CD4-positive, alpha-beta T cell treated with Interleukin-6 at 100 ng/mL for 8 hours (primary cell): ENCODE measurements at places on chromosomes 12 and 14.

DNA sequence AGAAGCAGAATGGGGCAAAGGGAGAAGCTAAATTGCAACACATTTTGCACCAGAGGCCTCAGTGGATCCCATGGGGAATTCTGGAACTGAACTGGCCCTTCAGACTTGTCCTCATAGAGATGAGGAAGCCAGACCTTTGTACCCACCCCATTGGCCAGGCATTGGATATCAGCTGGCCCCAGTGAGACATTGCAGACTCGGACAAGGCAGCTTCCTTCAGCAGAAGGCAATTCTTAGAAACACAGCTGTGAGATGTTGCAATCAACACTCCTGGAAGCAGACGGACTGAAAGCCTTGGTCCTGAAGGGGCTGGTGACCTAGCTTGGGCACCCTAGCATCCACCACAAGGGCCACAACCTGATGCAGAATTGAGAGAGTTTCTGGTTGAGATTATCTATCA lies 218.1 kb downstream of the MSRB3 start:
- DNase-seq: no peak

DNA sequence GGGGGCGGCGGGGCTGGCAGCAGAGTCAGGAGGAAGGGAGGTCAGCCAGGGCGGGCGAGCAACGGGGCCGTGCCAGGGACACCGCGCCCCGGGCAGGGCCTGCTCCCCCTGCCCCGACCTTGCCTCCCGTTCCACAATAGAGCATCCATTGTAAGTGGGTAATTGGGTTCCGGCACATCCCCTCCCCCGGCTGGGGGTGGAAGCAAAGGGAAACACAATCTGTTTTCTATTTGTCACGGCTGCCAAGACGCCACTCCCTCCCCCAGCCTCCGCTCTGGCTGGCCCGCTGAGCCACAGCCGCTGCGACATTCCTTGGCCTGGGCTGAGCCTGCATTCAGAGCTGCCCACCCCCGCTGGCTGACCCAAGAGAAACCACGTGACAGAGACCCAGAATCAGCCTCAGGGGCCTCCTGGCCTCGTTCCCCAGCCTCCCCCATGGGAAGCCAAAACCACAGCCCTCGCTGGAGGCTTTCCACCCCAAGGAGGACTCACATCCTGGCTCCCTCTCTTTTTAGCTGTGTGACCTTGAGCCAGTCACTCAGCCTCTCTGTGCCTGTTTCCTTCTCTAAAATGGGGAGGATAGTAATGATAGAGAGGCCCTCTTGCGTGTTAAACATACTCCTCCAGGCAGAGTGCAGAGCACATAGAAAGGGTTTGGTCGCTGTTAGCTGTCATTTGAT lies 117.6 kb downstream of the SCARB1 start:
- DNase-seq: no peak

- DNase-seq: no peak
Measured at GRCh38 chr14:90970167-90970600, 90.3 kb downstream of the RPS6KA5 start.

GRCh38 chr12:124379379-124379937 lies 84.6 kb downstream of the RFLNA start:
- no peak for DNase-seq

DNA sequence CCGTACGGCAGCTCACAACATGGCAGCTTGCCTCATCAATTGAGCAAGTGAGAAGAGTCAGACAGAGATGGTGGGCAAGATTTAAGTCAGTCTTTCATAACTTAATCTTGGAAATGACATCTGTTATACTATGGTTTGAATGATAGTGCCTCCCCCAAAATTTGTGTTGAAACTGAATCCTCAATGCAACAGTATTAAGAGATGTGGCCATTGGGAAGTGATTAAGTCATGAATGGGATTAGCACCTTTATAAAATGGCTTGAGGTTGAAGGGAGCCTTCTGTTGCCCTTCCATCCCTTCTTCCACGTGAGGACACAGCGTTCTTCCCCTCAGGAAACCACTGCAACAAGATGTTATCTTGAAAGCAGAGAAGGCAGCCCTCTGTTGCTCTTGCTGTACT lies 124.2 kb downstream of the C12orf75 start:
- DNase-seq: no peak

DNA sequence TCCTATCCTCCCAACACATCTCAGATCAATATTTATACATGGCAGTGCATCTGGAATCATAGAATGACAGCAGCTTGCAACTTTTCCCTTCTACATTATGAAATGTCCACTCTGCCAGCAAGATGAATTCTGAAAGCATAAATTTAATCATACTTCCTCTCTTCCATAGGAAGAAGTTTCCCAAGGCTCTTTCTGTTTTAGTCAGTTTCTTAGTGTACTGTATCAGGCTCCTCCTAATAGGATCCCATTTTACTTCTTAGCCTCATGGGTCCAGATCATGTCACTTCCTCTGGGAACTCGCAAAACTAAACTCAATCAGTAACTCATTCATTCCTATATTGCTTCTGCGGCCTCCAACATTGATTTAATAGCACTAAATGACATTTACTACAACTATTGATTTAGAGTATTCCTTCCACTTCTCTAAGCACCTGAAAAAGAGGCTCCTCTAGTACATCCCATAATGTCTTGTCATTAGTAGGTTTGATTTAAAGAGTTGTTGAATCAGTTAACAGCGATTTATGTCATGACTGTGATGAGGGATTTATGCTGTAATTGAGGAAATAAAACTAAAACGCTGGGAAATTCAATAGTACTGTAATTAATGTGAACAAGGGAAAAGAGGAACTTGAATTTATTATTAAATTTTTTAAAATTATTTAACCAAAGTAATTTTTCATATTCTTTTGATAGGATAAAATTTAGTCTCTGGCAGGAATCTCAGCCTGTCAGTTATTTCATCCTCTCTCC lies 4.0 kb downstream of the CLEC1A start:
- DNase-seq: no peak

DNA sequence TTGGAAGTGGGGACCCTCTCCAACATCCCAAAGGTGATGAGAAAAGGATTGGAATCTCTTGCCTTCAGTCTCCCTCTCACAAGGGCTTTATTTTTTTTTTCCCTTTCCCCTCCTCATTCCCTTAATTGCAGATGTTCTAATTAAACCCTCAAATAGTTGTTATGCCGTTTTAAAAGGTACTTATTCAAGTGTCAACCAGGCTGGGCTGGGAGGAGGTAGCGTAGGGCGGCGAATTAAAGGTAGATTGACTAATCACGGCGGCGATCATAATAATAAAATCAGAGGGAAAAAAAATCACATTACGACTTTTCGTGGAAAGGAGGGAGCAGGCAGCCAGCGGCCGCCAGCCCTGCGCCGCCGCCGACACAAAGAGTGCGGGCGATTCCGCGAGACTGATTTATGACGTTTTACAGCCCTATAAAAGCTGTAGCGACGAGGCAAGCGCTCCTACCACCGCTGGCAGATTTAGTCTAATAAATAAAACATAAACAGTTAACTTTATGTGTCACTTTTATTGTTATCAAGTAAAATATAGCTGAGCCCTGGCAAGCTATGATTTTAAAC lies 1.7 kb upstream of the HOXC4 start:
- no peak for DNase-seq

- DNase-seq: no peak
Measured at GRCh38 chr14:72982146-72982708, 44.7 kb downstream of the ZFYVE1 start.

DNA sequence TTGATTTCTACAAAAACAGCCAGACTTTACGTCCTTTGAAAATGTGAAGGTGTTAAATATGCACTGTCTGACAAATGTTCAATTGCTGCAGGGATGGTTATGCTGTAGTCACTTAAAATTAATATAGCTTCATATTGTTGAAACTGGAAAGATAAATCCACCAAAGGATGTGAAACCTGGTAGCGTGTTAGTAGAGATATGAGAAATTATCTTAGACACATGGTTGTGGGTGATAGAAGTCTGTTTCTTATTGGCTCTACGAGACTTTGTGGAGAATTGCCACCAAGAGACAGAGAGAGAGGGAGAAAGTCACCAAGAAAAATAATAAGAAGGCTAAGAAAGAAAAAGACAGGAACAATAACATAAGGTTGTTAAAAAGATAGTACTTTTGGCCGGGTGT lies 2.6 kb upstream of the CAPRIN2 start:
- no peak for DNase-seq

GRCh38 chr14:99246536-99247097 lies 25.4 kb downstream of the BCL11B start:
- peak; percentile 68 for DNase-seq

DNA sequence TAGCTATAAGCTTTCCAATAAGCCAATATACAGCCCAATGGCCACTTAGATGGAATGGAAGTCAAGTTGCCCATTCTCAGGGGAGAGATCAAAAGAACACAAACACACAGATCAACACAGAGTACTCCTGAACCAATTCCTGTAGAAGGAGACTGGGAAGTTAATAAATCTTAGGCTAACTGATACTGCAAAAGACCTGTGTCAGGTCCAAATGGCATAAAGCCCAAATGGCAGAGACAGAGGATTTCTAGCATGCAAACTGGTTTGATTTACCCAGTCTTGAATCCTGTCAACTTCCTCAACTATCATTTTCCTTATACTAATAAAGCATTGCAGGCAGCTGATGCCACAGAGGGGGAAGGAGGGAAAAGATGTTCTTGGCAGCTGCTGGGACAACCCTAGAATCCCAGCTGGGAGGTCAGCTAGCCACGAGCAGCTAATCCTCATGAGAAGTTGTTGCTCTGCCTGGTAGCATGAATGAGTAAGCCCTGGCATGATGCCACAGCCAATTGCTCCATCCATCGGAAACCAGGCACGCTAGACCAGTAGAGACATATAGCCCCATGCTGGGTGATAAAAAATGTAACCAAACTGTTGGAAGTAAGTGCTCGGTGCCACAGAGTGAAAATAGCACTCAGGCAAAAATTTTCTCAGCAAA lies 26.2 kb downstream of the ANG start:
- DNase-seq: no peak

- DNase-seq: no peak
Measured at GRCh38 chr12:109493090-109493489, 15.7 kb downstream of the UBE3B start.

- DNase-seq: no peak
Measured at GRCh38 chr14:50407111-50407812, 10.6 kb upstream of the CDKL1 start.

- no peak for DNase-seq
Measured at GRCh38 chr12:14138495-14138894, 157.1 kb upstream of the GRIN2B start.

DNA sequence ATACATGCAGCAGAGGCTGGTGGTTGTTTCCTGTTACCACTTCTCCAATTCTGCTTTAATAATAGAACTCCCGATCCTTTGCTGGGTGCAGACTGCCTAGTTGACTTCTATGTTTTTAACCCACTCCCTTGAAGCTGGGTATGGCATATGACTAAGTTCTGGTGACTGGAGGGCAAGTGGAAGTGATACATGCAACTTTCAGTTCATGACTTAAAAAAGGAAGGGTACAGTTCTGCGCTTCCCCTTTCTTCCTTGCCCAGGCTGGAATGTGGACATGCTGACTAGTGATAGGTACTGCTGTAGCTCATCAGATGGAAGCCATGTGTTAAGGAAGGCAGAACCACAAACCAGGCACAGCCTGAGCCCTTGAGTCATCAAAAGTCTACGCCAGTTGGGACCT lies 2.4 kb upstream of the A2M start:
- DNase-seq: peak; percentile 11

DNA sequence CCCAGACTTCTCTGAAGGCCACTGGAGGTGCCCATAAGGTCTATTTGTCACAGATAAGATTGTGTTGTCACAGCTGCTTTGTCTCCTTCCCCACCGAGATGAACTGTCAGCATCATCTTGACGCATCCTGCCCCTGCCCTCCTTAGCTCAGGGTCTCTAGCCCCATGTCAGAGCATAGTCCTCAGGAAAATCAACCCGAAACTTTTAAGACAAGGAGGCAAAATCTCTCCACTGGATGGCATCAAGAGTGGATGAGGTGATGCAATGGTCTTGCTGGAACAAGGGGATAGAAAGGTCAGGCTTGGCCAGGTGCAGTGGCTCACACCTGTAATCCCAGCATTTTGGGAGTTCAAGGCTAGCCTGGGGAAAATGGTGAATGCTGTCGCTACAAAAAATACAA lies 8.2 kb downstream of the KRT79 start:
- DNase-seq: no peak

DNA sequence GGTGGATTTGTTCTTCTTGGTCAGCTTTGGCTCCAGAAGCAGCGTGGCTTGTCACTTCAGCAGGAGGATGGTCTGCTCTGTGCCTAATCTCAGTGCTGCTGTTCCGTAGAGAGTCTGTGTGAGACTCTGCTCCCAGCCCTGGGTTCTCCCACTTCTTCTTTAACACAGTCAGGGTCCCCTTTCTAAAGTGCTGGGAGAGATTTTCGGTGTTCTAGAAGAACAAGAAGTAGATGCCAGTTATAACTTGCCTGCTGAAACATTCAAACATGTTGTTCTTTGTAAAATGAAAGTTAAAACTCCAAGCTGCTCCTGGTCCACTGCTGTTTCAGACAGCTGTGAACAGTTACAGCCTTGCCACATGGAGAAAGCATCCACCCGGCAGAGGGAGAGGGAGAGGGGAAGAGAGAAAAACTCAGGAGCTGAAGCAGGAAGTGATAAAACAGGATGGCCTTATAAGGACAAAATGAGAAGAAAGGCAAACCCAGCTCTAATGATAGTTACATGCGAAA lies 55.2 kb upstream of the CERS5 start:
- DNase-seq: peak; percentile 27

- peak; percentile 70 for DNase-seq
Measured at GRCh38 chr14:94129111-94129757, at the start of gene IFI27L2. TSS of gene IFI27L2 (minus strand) at chr14:94129604. CDS start at chr14:94129564, 40 bp downstream.

GRCh38 chr12:116050275-116050674 lies 227.2 kb downstream of the MED13L start:
- no peak for DNase-seq

- DNase-seq: no peak
Measured at GRCh38 chr12:131619106-131619642, 91.7 kb upstream of the SFSWAP start.

- DNase-seq: no peak
Measured at GRCh38 chr12:131944601-131945251, 5.0 kb upstream of the EP400 start.

GRCh38 chr12:97404543-97404942 lies 58.1 kb upstream of the RMST start:
- no peak for DNase-seq

GRCh38 chr12:80861641-80862378 lies 75.9 kb downstream of the LIN7A start:
- DNase-seq: no peak
